Midbrain (tissue), 1 donor: ENCODE measurements at places on chromosomes 5 and 9.

DNA sequence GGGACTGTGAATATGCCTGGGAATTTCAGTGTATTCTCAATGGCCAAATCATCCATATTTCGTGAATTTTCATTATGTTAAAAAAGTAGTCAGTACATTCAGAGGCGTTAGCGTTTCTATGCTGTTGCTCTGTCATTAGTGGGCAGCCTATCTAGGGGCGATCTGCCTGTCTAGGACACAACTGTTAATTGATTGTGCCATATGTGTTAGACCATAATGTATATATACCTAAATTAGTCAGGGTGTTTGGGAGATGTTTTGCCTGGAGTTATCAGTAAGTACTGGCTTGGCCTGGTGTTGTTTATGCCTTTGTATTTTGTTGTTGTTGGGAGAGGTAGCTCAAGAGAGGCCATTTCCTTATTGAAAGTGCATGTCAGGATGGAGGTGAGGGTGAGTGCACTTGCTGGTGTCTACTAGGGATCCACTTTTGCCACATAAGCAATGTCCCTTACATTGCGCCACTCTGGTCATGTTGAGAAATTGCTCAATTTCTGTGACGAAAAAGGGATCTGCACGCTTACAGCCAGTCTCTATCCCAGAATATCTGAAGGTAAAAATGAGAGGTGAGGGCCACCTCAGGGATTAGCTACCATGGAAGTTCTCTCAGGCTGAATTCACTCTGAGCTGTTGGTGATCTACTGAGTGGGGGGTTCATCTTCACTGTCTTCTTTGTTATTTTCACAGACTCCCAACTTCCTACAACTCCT lies 123.3 kb downstream of the ST8SIA4 start:
- peak; percentile 11 for DNase-seq

GRCh38 chr9:136231478-136232297 lies 13.9 kb downstream of the QSOX2 start:
- DNase-seq = no peak

- peak; percentile 66 for DNase-seq
These were observed 99.5 kb downstream of the LHFPL2 start for GRCh38 chr5:78549043-78549442.

- peak; percentile 42 for DNase-seq
These were observed 4.8 kb upstream of the PLGRKT start for GRCh38 chr9:5442400-5443011.

DNA sequence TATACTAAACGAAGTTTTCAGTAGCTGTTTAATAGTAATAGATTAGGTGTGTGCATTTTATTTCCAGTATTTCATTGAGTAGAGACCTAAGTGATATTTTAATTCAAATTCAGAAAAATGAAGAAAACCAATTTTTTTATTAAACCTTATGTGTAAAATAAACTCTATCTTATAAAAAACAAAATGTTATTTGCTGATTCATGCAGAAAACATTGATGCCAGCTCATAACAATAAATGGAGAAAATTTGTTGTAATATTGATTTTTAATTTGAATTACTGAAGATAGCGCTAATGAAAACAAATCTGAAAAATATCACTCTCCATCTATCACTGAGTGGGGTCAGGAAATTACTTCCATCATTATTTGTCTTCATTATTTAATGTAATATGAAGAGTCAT lies 1177.8 kb upstream of the SEMA6A start:
- DNase-seq = no peak

DNA sequence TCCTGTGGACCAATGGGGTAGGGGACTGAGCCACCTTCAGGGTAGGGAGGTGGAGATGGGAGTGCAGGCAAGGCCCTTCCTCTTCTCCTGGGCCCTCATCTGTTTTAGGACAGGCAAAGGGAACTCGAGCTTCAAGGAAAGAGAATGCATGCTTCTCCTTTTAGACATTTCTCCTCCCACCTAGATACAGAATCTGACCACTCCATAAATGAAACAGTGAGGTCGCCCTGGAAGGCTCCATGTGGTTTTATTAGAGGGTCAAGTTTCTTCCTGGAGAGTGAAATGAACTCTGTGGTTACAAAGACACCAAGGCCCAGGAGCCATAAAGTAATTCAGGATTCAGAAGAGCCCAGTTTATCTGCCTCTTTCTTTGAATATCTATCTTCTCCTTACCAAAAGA lies 14.9 kb downstream of the LHFPL2 start:
- DNase-seq = no peak

DNA sequence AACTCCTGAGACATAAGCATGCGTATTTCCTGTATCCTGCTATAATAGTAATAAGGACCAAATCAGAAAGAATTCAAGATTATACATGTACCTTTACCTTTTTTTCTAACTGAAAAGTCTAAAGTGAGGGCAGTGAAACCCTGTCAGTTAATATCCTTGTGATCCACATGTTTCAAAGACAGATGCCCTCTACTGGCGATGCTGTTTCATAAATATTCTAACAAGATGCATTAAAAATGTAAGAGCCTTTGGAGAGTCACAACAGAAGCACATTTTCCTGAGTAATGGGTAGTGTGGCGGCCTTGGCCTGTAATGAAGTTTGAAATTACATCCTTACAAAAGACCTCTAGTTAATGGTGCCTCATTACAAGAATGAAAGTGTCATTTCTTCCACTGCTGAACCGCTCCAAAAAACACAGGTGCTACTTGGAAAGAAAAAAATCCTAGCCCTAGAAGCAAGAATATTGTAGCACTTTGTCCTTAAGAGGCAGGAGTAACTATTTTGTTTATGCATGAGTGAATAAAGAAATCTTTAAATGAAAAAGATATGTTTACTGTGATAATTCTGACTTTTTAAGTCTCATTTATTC lies 232.6 kb downstream of the EPB41L4A start:
- peak; percentile 18 for DNase-seq

DNA sequence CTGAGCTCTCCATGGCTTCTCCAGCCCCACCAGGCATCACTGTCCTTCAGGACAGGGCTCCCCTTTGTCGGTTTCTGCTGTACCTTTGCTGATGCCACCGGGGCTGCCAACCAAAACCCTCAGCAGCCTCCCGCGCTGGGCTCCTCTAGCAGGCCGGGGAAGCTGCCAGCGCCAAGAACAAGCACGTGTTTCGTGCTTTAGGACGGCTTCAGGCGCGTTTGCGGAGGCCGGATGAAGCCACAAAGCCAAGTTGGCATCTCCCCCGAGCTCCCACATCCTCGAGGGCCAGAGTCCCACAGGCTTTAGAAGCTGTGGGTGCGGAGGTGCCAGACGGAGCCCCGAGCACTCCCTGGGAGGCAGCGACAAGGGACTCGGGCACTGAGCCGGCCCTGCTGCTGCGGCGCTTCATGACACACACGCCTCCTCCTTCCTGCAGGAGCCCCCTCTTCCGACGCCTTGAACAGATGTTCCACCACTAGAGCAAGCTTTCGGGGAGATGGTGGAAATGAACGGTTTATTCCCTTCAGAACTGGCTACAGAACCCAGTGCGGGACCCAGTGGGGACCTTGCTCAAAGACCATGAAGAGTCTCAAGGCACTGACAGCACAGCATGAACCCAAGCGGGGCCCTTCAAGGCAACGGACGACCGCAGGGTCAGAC lies 36.7 kb downstream of the SARDH start:
- DNase-seq = peak; percentile 55

DNA sequence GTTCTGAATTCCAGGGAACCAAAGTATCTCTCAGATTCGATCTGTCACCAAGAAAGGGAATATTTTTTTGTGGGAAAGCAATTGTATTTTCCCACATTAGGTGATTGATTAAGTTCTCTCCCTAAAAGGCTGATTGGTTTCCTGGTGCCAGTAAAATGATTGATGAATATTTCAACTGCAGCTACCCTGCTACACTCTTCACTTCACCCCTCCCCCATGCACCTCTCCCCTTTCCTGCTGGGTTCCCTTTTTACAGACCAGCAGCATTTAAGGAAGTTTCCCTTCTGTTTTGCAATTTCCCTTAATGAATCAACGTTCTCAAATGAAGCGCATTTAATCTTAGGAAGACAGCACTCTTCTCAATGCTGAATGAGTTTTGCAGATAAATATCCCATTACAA lies 13.1 kb downstream of the NR6A1 start:
- no peak for DNase-seq

DNA sequence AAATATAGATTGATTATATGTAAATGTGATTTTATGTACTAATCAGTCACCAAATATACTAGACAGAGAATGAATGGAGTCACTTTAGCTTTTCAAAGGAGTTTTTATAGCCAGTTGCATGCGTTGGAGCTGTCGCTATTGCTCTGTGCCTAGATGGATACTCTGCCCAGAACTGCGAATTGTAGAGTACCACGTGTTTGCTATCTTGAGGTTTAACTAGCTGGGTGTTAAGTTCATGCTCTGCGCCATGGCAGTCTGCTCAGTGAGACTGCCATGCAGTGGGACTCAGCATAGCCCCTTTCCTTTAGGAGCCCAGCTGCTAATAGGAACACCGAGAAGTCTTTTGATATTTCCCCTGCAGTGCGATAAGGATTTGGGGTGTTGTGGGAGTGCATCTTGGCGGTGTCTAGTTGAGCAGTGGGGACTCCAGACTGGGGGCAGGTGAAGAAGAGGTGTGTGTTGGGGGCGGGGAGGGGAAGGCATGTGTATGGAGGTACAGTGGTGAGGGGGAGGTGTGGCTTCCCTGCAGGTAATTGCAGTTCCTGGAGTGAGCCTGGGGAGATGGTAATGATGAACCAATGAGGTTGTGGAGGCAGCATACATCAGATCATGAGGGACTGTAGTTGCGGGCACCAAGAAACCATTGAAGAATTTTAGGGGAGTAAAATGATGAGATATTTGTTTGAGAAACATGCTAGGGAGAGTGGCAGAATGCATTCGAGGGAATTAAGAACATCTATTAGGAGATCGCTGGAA lies 118.9 kb downstream of the TRIO start:
- no peak for DNase-seq

DNA sequence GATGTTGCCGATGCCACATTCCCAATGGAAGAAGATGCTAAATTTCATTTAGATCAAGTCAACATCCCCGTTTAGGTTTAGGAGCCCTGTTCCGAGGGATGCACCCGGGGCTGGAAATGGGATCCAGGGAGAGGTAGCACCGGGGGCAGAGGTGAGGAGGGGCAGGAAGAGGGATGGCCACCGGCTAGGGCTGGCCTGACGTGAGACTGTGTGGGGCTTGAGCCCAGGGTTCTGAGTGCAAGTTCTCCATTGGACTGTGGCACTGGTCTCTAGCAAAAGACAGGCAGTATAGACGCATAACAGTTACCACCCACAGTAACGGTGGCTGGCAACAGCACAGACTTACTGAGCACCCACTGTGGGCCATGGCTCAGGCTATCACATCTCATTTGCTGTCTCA lies 209.0 kb upstream of the MVB12B start:
- no peak for DNase-seq

GRCh38 chr9:124438091-124438490 lies 12.2 kb upstream of the ADGRD2 start:
- no peak for DNase-seq

GRCh38 chr5:175690025-175690424 lies 32.2 kb downstream of the HRH2 start:
- DNase-seq = no peak

- DNase-seq = no peak
These were observed 56.0 kb downstream of the RGS3 start for GRCh38 chr9:113519426-113520108.

DNA sequence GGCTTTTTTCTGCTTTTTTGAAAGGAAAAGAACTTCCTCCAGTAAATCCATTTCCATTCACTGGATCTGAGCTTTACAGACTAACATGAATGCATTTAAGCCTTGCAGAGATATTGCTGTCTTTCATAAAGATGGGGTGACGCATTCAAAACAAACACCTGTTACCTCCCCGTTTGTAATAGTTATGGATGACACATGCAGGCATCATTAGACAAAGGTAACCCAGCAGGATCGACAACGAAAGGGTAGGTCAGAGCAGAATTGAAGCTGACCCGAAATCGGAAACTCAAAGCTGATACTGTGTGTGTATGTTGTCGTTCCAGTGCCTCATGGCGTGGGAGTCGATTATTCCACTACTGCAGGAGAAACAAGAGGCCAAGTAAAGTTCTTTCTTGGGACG lies 22.2 kb downstream of the SLC46A2 start:
- DNase-seq = no peak

DNA sequence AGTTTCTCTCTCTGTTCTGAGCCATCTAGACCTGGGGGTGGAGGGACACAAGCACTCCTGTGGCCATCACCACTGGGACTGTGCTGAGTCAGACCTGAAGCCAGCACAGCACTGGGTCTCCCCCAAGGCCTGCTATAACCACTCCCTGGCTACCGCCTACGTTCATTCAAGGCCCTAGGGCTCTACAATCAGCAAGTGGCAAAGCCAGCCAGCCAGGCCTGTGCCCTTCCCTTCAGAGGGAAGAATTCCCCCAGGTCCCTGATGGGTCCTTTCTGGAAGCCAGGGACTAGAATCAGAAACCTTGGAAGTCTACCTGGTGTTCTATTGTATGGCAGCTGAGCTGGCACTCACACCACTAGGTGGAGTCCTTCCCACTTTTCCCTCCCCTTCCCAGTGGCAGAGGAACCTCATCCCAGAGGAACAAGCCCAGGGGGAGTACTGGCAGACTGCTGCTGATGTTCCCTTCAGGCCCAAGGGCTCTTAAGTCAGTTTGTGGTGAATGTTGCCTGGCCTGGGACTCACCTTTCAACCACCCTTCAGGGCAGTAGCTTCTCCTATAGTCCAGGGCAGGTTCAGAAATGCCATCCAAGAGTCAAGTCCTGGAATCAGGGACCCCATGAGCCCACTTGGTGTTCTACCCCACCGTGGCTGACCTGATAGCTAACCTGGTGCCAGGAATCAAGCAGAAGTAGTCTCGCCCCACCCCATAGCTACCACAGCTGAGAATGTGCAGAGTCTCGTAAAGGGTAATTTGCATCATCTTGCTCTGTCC lies 20.0 kb downstream of the JMY start:
- DNase-seq = no peak

DNA sequence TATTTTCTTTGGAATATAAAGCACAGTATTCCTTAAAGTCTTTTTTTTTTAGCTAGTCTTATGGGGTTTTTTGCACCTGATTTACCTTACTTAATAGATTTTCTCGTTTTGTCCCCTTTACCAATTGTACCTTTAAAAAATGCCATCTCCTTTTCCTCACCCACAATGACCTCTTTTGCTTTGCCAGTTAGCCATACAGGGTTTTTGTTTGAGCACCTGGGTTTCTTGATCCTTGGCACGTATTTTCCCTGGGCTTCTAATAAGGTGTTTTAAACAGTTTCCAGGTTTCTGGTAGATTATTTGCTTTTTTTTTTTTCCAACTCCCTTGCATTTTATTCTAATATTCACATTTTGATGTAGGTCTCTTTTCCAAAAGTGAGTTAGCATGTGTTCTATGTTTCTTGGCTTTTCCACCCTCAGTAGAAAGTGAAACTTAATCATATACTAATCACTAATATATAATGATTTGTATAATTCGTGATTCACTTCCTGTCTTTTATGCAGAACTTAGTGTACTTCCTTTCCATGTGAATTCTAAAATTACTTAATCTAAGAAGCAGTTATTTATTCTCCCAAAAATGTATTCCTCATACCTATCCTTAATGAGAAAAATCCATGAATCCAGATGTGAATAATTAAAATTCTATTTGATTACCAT lies 673.9 kb upstream of the RGMB start:
- DNase-seq = no peak
